ENCODE measurements at places on chromosomes 7 and 10.

GRCh38 chr10:58026036-58026435 lies 241.7 kb downstream of the IPMK start:
- DNase-seq: no peak

- DNase-seq: no peak
Observed at GRCh38 chr10:3445648-3446047, 273.1 kb upstream of the PITRM1 start.

- DNase-seq: no peak
Observed at GRCh38 chr10:55641601-55642000, 719.5 kb downstream of the ZWINT start.

DNA sequence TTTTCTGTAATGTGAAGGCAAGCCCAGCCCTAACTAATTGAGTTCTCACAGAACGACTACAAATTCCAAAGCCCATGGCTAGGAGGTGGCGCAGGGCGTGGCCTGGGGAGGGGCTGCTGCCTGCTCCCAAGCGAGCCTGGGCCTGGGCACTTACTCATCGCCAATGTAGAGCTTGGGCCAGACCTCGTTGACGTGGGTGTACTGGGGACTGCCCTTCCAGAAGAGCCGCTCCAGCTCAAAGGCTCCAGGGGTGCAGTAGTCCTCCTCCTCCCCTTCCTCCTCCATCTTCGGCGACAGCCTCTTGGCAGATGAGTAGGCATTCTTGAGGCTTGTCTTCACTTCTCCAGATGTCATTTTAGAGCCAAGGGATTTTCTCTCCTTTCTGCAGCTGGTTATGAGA lies 53.3 kb upstream of the SAMD8 start:
- no peak for DNase-seq

DNA sequence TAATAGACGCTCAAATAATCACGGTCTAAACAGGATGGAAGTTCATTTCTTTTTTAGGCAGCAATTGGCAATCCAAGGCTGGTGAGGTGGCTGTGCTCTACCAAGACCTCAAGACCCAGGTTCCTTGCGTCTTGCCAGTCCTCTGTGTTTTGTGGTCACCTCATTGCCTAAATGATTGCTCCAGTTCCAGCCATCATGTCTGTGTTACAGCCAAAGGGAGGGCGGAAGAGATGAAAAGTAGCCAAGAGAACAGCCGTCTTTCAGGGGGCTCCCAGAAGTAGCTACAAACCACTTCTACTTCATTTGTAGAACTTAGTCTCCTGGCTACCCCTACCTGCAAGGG lies 19.2 kb upstream of the C10orf67 start:
- no peak for DNase-seq

- DNase-seq: no peak
Observed at GRCh38 chr7:103704701-103705100, 258.7 kb upstream of the SLC26A5 start.

DNA sequence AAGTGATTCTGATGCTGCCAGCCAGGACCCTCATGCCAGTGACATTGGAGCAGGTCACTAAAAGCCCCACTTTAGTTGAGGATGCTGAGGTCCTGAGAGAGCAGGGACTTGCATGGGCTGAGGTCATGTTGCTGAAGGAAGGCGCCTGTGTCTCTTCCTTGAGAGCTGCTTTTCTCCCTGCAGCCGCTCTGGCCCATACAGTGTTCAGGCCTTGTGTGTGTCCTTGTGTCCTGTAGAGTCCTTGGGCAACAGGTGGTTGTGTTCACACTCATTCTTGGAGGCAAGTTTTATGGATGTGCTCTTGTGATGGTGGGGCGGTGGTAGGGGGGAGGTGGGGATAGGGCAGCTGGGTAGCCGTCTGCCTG lies 33.3 kb downstream of the TSPAN14 start:
- no peak for DNase-seq

DNA sequence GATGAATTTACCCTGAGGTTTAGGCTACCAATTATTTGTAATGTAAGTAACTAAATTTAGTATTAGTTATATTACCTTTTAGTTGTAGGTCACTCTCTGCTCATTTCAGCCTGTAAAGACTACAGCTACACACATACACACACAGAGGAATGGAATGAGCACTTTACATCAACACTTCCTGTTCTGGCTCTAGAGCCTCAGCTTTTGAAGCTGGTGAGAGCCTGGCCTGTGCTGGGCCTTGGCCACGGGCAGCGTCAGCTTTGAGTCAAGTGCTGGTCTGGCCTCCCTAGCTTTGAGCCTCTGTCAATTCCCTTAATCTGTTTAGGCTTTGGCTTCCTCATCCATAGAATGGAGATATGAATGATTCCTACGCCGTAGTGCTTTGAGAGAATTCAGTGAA lies 141.7 kb downstream of the EGFR start:
- DNase-seq: no peak

DNA sequence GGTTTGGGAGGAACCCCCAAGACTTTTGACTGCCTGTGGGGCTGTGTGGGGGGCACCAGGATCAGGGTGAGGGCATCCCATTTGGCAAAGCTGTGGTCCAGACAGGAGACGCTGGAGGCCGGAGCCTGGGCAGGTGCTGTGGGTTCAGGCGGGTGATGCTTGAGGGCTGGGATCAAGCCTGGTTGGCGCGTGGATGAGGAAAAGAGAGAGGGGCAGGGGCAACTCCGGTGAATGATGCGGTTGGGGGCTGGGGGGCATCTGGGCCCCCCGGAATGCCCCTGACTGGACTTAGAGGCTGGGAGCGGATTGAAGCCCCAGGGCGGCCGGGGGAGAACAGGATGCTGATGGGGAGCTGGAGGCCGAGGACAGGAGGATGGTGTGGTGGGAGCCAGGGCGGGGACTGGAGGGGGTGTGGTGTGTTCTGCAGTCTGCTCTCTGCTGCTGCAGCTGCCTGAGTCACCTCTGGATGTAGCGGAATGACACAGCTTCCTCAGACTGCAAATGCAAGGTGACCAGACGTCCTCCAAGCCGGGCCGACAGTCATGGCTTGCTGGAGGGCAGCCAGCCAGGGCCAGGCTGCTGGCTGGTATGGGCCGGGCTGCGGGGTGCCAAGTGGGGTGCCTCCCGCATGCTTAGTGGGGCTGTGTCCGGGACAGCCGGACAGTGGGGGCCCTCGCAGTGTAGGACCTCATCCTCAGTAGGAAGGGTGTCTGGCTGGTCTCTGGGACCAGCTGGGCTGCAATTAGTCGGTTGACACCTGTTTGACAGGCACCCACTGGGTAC lies 3.2 kb downstream of the MAFK start:
- DNase-seq: no peak

DNA sequence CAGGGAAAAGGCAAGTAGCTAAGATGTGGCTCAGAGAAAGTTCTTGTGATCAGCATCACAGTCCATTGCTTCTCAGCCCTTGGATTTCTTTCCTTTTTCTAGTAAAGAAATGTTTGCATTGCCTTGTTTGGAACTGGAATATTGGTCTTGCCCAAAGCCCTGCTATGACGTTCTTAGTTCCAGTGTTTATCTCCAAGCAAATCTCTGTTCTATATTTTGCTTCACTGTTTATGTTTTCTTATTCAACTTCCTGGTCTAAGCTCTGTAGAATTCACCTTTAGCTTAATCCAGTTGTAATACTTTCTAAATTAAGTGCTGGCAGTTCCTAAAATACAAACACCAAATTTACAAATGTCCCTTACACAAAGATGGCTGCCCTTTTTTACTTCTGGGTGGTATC lies 88.7 kb upstream of the ZNF438 start:
- DNase-seq: no peak

GRCh38 chr7:99860281-99861127 lies 16.3 kb downstream of the OR2AE1 start:
- no peak for DNase-seq

DNA sequence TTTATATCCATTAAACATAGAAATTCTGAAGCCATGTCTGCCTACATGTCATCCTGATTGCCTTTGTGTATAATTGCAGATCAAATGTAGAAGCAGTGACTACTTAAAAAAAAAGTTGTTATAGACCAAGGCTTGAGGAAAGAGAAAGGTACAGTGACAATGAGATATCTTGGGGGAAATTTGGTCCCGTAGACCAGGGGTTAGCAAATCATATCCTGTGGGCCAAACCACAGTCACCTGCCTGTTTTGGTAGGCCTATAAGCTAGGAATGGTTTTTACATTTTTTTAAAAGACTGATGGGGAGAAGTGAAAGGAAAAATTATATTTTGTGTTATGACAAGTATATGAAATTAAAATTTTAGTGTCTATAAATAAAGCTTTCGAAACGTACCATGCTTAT lies 12.9 kb downstream of the PAPSS2 start:
- DNase-seq: no peak

- DNase-seq: no peak
Observed at GRCh38 chr10:74728225-74728624, 98.2 kb upstream of the KAT6B start.

Data from KBM-7 (cell line).